ENCODE measurements at places on chromosomes 11 and 22. TPM values are rescaled to one million over a fixed set of nuclear protein-coding genes. Genes with fewer than 3 reads are reported as not detected.
A peak's percentile ranks its signal among the peaks of the same experiment; 100 is the strongest.

DNA sequence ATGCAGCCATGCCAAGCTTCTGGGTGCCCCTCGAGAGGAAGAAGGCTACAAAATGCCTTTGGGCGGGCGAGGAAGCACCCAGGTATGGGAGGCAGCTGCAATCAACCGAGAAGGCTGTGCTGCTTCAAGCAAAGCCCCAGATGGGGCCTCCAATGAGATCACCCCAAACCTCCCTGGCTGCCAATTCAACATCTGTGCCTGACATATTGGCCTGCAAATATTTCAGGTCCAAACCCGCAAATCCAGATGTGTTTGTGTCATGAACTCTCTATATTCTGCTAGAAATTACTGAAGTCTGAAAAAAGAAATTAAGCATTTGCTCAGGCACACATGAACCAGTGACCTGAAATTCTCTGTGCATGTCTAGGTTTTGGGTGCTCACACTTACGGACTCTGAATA lies 78.8 kb upstream of the RCN1 start:
- DNase-seq: no peak

DNA sequence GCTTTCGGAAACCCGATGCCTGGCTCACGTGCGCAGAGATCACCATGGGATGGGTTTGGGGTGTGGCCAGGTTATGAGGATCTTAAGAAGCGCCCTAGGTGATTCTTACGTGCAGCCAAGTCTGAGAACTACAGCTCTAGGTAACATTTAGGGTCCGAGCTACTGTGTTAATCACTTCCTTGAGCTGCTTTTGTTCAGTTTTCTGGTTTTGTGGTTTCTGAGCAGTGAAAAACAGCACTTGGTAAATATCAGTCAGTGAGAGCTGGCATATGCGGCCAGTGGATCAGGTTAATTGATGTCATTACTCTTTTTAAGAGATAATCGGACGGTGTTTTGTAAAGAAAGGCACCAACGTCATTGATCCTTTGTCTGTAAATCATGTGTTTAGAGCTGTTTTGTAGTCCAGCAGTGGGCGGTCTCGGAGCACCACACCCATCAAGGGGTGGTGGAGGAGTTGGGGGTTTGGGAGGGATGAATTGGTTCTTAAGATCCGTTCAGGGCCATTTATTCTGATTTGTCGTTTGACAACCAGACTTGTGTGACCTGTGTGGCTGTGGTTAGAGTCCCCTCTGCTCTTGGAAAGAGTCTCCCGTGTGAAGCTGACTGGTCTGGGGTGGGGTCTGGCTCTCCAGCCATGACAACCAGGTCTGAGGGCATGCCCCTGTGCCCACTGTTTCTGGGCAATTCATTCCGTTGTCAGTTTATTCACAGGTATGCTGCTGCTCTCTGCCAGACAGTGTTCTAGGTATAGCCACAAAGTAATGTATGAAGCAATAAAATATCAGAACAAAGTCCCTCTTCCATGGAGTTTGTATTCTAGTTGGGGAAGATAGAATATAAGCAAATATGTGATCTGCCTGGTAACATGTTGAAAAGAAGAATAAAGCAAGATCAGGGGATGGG lies 61.9 kb upstream of the SORL1-AS1 start:
- no peak for DNase-seq

- DNase-seq: no peak
Measured at GRCh38 chr11:100545970-100546369, 141.1 kb upstream of the ARHGAP42 start.

DNA sequence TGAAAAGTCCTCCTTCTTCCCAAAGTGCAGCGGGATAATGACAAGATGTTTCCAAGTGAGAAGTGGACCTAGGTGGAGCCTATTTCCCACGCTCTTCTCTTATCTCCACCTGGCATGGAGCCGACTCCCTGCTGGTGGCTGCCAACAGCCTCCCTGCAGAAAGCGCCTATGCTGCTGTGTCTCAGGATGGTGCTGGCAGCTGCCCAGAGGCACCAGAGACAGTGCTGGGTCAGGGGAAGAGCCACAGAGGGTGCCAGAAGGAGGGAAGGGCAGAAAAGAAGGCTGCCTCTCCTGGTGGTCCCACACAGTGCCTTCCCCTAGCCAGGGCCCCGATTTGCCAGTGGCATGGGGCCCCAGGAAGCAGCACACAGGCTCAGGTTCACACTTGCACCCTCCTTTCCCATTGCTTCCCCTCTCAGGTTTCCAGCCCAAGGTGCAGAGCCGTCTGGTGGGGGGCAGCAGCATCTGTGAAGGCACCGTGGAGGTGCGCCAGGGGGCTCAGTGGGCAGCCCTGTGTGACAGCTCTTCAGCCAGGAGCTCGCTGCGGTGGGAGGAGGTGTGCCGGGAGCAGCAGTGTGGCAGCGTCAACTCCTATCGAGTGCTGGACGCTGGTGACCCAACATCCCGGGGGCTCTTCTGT lies 19.0 kb downstream of the CD5 start:
- no peak for DNase-seq

- DNase-seq: peak; percentile 95
Measured at GRCh38 chr11:61967116-61967923, at the start of gene FTH1. TSS of gene FTH1 (minus strand) at chr11:61967634. CDS start at chr11:61967425, 209 bp downstream.

- peak; percentile 74 for DNase-seq
Measured at GRCh38 chr11:72720047-72720446, 32.2 kb downstream of the ARAP1 start.

DNA sequence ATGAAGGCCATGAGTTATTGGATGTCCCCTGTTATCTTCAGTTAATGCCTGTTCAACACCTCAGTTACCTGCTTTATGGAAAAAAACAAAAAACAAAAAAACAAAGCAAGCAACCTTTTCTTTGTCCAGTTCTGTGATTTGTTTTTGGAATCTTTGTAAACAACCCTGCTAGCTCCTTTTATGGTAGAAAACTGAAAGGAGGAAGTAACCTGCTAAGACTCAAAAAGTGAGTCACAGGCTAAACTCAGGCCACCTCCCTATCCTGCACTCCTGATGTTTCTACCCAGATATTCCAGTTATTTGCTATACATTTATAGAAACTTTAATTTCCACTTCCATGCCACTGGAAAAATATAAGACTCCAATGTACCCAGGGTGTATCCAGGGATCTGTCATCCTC lies 20.6 kb upstream of the TLCD5 start:
- no peak for DNase-seq

DNA sequence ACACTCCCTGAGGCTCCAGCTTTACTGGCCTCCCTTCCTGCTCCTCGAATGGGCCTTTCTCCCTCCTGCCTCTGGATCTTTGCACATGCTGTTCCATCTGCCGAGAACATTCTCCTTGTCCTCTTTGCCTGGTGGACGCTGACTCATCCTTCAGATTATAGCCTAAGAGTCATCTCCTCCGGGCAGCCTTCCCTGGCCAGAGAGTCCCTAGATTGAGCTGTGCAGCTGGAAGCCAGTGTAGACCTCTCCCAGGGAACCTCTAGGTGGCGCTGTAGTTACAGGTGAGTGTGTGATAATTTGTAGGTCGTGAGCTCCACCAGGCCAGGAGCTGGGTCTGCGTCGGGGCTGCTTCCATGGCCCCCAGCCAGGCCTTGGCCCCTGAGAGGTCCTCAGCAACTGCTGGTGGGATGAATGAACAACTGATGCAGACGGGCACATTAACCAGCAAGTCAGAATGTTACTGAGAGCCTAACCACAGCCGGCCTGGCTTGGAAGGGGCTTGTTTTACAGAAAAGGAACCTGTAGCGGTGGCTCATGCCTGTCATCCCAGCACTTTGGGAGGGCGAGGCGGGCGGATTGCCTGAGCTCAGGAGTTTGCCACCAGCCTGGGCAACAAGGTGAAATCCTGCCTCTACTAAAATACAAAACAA lies 8.7 kb downstream of the PNPLA5 start:
- DNase-seq: no peak

DNA sequence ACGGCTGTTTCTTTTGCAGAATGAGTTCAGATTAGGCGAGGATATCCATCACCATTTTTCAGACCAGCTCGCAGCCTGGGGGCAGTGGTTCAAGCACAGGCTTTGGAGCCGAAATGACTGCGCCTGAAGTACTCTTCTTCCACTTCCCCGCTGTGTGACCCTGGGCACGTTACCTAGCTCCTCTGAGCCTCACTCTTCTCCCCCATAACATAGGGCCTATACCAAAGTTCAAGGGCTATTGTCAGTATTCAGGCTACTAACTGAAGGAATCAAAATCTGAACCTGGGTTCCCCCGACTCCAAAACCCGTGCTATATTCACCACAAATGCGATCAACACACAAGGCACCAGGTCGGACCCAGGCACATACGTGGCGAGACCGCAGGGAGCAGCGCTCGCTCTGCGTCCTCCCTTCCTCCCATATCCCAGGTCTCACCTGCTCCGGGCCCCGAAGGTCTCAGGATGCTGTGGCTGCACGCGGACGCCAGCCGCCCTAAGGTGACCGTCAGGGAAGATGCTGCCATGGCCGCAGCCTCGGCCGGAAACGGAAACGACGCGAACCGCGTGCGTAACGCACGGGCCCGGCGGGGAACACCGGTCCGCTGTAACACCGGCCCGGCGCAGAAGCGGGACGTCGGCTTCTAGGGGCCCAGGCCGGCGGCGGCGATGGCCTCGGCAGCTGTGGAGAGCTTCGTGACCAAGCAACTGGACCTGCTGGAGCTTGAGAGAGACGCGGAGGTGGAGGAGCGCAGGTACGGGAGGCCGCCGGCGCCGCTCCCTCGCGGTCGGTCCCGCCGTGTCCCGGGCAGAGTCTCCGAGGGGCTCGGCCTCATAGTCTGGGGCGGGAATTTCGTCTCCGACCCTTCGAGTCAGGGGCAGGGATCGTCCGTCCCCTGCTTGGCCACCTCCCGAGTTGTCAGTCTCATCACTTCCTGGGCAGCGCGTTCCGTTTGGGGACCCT lies at the start of the genes IGHMBP2 and MRPL21:
IGHMBP2 (plus strand) TSS at position 604 of the 960 bp plus-strand sequence; CDS start at position 666, 62 bp downstream.
MRPL21 (minus strand) TSS at position 545 of the 960 bp plus-strand sequence; CDS start at position 523, 22 bp downstream.
- peak; percentile 92 for DNase-seq

DNA sequence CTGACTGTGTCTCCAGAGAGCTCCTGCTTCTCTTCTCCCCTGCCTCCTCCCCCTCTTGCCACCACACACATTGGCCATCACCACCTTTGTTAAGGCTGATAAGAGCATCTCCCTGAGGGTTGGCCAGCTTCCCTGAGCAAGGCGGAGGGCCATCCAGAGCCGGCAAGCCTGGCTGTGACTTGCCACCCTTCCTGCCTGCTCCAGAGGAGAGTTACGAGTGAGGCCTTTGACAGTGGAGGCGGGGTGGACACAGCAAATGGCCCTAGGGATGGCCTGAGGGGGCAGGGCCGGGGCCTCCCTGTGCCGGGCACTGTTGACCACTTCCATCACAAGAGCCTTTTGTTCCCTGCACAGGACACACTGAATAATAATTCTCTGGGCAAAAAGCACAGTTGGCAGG lies 5.4 kb downstream of the FREY1 start:
- DNase-seq: no peak

GRCh38 chr11:30762188-30762587 lies 176.0 kb upstream of the MPPED2 start:
- DNase-seq: no peak

DNA sequence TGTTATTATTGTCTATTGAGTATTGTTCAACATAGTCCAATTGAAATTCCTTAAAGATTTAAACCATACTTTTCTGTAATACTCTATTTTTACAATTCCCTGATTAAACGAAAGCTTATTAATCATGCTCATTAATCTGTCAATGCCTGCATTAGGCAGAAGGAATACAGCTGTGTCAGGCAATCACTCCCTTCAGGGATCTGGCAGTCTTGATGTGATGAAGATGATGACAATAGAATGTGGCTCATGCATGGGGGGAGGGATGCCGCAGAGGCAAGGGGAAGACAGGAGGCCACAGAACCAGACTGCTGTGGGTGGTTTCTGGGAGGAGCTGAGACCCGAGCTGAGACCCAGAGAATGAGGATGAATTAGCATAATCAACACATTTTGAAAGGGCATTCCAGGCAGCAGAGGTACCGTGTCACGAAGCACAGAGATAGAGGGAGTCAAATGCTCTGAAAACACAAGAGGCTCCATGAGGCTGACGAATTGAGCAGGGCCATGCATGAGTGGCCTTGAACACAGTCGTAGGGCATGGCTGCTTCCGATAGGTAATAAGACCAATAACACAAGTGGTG lies 1075.5 kb downstream of the OPCML start:
- DNase-seq: no peak

- no peak for DNase-seq
Measured at GRCh38 chr11:79702303-79702702, 261.5 kb upstream of the TENM4 start.

SLC25A22 gene
- 18.2 TPM for total RNA-seq

OR5P2 gene
- 2.2 TPM for total RNA-seq

TMEM80 gene
- total RNA-seq: 33.9 TPM

OR4D5 gene
- not detected for total RNA-seq

MAPK12 gene
- 11.9 TPM for total RNA-seq

SYT12 gene
- not detected for total RNA-seq

OR52I2 gene
- total RNA-seq: not detected

MIAT gene
- total RNA-seq: 6.8 TPM

RAPSN gene
- 1.2 TPM for total RNA-seq

OR5F1 gene
- not detected for total RNA-seq

OR52E6 gene
- total RNA-seq: not detected

TBX10 gene
- total RNA-seq: not detected

ACTN3 gene
- total RNA-seq: 0.24 TPM

Measured in lower lobe of right lung (tissue), 2 donors.